ENCODE measurements at places on chromosomes 3 and 15.

DNA sequence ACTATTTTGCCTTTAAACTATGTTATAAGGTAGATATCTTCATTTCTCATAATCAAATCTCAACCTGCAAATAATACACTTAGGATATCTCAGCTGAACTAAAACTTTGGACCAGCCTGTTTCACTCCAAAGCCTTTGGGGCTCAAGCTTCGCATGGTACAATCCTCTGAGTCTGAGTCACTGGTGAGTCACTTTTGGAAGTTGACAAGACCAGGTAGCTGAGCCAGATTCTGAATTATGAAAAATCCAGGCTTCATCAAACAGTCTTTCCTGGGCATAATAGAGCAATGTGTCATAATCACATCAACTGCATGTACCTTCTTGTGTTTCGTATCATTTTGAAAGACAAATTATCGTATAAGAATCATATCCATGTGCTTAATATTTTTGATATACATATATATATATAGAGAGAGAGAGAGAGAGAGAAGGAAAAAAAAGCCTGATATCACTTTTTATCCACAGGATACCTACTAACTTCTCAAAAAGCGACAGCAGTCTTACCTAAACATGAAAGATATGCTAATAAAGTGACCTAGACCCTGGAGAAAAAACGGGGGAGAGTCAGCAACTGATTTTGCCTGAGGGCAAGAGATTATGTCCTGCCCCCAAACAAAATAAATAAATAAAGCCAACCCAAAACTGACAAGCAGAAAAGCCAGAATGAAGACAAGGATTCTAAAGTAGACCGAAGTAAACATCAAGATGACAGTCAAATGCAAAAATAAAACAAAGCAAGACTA, 263.9 kb upstream of the TGFBR2 start:
- no peak for DNase-seq

DNA sequence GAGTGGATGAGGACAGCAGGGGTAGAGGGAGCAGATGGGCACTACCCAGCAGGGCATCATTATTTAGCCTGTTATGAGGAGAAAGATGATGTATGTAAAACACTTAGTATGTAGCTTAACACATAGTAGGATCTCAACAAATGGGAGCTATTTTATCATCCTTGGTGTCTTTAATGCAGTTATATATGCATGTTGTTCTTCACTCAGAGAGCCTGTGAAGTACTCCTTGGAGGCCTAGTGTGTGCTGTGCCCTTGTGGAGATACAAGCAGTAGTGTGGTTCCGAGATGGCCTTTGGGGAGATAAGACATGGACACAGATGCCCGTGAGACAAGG, 124.2 kb downstream of the LIPC start:
- DNase-seq, result no peak

DNA sequence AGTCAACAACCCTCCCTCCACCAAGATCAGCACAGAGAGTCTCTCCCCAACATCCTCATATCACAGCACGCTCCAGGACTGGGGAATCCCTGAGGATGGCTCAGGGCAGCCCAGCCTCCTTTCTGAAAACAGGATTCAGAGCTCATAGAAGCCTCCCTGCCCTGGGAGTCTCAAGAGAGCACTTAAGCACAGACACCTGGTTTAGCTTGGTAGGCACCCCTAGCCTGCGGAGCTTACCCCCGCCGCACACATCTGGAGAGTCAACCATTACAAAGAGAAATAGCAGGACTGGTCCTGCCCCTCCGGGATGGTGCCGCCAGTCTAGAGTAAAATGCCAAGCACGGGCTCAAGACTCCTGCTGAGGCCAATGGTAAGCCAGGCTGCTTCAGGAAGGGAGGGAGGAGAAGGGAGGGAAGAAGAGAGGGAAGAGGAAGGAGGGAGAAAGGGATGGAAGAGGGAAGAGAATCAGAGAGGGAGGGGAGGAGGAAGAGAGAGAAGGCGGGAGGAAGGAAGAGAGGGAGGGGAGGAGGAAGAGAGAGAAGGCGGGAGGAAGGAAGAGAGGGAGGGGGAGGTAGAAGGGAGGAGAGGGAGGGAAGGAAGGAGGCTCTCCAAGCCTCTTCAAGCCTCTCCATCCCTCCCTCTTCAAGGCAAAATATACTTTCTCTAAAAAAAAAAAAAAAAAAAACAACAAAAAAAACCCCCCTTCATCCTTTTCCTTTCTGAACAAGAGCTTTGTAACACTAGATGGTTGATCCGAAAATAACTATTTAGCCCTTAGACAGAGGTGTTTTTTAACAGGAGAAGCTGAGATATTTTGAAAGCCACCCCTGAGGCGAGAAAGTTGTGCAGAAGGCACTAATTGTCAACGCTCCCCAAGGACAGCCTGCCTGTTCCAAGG, 278.6 kb upstream of the TLE3 start:
- DNase-seq, result no peak

DNA sequence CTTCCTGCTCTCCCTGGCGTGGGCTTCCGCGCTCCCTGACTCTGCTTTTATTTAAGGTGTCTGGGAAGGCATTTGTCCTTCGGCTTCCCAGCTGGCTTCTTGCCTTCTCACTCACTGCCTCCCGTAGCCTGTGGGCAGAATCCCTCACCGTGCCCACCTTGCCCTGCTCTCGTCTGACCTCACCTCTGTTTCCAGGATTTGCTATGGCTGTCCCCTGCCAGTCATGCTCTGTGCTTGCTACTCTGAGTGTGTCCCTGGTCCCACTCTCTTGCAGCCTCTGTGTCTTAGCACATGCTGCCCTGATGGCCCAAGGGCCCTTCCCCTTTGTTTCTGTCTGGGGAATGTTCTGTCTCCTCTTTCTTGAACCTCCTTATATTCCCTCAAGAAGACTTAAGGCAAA, 26.2 kb downstream of the LPP start:
- DNase-seq, result no peak

DNA sequence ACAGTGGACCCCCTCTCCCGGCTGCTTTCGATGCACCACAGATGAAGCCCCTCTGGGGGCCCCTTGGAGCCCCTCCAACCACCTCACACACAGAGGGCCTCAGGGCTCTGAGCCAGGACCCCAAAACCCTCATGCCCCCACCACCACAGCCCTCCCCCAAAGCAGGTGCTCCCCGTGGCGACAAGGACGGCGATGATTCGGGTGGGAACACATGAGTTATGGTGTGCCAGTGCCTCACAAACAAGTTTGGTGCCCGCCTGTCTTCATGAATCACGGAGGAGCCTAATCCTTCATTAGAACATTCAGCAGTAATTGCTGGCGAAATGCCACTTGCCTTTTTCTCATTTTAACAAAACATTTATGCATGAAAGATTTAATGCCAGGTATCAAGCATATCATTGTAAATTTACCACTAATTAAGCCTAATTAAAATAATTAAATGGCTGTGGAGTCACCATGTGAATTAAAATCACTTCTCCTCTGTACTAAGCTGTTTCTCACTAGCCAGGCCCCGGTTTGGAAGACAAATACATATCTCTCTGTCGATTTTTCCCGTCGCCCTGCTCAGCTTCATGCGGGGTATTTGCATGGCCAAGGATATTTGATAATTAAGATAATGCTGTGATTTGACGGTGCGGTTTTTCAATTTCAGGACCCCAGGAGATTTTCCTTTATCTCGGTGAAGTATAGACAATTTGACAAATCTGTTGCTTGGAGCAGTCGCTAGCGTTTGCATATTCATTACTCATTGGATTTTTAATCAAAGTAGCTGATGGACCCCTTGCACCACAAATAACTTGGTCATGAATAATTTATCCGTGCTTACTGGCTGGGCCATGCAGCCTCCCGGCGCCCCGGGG, 157.0 kb downstream of the TLE3 start:
- DNase-seq, result no peak

DNA sequence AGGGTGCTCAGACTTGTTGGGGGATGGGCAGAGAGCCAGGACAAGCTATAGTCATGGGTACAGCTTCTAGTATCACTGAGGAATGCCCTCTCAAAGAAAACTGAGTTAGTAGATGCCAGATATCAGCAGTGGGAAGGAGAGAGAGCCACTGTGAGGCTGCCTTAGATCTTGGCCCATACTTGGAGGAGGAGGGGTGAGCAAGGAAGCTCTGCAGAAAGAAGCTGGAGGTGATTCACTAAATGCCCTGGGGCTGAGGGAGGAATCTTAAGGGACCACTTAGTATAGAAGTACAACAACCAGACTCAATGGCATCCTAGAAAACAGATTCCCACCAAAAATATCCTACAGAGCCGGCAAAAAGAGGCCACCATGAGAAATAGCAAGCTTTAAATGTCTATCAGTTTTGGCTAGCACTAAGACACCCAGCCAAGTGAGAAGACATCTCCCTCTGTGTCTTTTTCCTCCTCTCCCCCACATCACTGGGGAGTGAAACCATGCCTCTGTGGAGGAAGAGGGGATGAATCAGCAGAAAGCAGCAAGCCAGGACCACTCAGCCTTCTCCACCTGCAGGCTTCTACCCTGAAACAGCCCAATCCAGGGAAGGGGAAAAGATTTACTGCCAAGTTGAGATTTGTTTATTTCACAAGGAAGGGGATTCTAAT, 282.5 kb upstream of the STT3B start:
- DNase-seq, result no peak

GRCh38 chr3:80408030-80408721, 640.4 kb upstream of the ROBO1 start:
- no peak for DNase-seq

DNA sequence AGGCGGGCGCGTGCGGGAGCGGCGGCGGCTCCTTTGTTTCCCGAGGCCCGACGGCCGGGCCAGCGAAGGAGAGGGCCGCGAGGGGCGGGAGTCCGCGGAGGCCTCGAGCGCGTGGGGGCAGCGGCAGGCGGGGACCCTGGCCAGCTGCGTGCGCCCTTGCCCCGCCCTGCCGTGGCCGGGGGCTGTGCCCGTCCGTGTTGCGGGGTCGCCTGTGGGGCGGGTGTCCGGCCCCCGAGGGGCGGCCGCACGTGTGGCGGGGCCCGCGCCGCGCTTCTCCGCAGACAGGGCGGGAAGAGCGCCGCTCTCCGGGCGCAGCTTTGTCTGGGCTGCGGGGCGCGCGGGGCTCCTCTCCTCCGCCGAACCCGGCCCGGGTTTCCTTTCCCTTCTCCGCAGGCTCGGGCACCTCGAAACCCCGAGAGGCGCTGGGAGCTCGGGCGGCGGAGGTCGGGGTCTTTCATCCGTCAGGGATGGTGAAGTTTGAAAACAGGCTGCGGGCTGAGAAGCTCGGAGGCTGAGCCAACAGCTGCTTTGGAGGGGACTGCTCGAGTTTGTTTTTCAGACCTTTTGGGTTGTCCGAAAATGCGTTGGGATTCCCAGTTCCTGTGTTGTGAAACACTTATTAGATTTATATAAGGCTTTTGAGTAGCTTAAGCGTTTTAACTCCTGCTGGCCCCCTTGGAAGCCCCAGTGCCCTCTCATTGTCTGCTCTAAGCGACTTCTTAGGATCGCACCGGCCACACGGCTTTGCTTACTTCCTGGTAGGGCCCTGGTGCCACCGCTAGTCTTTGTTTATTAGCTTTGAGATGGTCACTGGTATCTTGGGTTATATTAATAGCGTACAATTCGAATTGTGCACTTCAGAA, 817 bp downstream of the USP3 start:
- DNase-seq, result no peak

DNA sequence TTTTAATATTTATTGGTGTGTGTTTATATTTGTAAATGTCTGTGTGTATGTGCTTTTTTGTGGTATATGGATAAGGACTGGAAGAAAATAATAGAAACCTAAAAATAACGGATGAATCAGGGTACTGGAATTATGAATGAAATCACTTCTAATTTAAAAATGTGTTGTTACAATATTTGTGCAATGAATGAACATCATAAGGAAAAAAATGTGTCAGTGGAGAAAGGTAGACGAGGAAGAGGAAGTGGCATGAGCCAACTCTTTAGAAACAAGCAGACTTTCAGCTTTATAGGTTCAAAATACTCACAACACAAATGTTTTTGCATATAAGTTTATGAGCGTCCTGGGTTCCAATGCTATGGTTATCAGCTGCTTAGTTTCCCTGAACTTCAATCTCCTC, 59.4 kb downstream of the SOX2 start:
- no peak for DNase-seq

DNA sequence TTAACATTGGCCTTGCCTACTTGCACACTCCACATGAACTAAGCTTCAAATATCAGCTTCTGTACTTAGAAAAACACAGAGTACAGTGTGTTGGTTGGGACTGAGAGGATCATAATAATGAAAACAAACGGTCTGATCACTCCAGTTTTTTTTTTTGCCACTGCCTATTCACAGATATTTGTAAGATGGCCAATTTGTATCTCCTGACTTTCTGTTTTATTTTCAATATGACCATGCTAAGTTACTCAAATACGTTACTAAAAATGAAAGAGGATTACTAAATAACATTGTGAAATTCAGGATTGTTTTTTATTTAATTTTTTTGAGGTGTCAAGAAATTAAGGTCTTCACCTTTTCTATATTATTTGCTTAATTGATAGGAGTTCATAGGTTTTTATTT, 595.1 kb downstream of the TUSC7 start:
- DNase-seq, result no peak

- DNase-seq, result no peak
Measured at GRCh38 chr3:125207949-125208568, 4.5 kb downstream of the SLC12A8 start.

DNA sequence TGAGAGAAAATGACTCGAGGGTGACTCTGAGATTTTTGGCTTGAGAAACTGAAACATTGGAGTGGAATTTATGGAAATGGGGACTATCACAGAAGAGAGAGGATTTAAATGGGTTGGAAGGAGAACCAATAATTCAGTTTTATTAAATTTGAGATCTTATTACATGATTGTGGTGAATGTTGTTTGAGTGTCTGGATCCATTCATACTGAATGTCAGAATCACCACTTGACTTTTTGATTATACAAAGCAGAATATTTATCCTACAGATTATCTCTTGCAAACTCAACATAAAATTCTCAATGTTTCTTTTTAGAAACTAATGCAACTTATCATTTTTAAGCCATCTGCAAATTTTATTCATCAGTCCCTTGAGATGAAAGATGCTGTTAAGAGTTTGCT, 332.8 kb downstream of the CNTN3 start:
- no peak for DNase-seq

DNA sequence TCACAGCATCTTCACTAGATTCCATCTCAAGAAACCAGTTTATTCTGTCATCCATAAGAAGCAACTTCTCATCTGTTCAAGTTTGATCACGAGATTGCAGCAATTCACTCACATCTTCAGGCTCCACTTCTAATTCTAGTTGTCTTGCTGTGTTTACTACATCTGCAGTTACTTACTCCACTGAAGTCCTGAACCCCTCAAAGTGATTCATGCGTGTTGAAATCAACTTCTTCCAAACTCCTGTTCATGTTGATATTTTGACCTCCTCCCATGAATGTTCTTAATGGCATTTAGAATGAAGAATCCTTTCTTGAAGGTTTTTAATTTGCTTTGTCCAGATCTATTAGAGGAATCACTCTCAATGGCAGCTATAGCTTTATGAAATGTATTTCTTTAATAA, 287.6 kb upstream of the TBL1XR1 start:
- DNase-seq, result no peak

- no peak for DNase-seq
Measured at GRCh38 chr15:98725874-98726273, 77.5 kb downstream of the IGF1R start.

- DNase-seq, result no peak
Measured at GRCh38 chr3:42662813-42663535, 9.5 kb downstream of the ZBTB47 start.

- DNase-seq, result no peak
Measured at GRCh38 chr3:16071206-16071605, 103.3 kb upstream of the GALNT15 start.

- no peak for DNase-seq
Measured at GRCh38 chr15:80595396-80595795, 99.7 kb upstream of the ABHD17C start.
